NCI-H446 treated with DMSO at 0.1 percent for 48 hours (cell line): ENCODE measurements at places on chromosomes 3 and 15.
A peak's percentile ranks its signal among the peaks of the same experiment; 100 is the strongest.

DNA sequence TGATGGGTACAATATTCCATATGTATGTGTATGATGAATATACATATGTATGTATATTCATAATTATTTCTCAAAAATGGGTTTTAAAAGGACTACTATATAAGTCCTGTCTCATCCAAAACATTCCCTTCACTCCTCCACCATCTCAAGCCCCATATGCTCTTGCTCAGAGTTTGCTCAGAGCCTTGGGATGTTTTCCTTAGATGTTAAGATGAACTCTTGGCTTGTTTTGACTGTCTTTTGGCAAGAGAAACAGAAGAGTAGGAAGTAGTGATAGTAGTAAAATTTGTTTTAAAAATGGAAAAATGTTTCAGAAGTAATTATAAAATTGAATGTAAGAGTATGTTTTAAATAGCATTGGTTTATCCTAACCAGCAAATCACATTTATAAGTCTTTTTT, 6.2 kb upstream of the EPHA3 start:
- DNase-seq, result no peak

GRCh38 chr3:155753038-155753639, 8.3 kb upstream of the PLCH1 start:
- peak; percentile 4 for DNase-seq

GRCh38 chr3:10845001-10845761, 29.2 kb downstream of the SLC6A11 start:
- DNase-seq, result no peak

DNA sequence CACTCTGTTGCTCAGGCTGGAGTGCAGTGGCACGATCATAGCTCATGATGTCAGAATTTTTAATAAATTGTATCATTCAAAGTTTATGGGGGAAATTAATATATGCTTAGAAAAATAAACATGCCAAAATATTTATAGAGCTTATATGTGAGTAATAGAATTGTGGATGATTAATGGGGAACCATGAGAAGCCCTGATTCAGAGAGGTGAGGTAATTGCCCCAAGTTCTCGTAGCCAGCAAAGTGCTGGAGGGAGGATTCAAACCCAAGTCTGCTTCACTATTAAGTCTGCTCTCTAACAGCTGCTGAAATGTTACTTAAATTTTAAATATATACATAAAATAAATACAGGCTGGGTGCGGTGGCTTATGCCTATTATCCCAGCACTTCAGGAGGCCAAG, 26.2 kb upstream of the IGF2BP2 start:
- no peak for DNase-seq

DNA sequence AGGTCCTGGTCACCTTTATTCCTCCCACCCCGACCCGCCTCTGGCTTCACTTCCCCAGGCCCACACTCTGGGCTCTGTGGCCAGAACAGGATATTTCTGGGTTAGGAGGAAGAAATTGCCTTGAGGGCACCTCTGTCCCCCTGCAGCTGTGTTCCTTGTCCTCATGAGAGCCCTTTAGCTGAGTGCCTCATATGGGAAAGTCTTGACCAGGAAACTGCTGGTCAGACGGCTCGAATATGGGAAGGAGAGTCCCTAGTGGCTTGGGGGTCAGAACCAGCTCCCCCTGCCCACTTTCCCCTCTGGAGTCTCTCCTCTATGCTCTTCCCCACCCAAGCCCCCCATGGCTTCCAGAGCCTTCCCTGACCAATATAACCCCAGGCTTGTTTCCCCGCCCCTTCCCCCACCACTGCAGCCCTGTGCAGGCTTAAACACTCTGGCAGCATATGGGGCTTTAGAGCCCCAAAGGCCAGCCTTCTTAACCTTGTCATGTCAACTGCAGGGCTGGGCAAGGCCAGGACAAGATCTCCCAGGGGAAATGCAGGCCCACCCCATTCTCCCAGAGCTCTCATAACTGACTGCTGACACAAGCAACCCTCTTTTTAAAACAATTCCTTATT, 36.4 kb downstream of the SEC22C start:
- DNase-seq, result no peak

DNA sequence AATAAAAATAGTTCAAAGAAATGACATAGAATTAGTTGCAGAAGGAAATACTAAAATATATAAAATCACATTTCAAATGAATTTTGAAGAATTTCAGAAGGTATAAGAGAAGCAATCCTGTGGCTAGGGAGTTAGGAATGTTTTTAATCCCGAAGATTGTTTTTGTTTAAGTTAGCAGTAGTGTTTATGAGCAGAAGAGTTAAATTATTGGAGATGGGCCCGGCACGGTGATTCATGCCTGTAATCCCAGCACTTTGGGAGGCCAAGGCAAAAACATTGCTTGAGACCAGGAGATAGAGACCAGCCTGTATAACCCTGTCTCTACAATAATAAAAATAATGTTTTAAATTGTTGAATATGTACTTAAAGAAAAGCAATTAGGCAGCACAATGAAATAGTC, 432.5 kb downstream of the MFSD1 start:
- DNase-seq, result no peak

- no peak for DNase-seq
These were observed 150.9 kb upstream of the MCTP2 start for GRCh38 chr15:94080416-94080815.

DNA sequence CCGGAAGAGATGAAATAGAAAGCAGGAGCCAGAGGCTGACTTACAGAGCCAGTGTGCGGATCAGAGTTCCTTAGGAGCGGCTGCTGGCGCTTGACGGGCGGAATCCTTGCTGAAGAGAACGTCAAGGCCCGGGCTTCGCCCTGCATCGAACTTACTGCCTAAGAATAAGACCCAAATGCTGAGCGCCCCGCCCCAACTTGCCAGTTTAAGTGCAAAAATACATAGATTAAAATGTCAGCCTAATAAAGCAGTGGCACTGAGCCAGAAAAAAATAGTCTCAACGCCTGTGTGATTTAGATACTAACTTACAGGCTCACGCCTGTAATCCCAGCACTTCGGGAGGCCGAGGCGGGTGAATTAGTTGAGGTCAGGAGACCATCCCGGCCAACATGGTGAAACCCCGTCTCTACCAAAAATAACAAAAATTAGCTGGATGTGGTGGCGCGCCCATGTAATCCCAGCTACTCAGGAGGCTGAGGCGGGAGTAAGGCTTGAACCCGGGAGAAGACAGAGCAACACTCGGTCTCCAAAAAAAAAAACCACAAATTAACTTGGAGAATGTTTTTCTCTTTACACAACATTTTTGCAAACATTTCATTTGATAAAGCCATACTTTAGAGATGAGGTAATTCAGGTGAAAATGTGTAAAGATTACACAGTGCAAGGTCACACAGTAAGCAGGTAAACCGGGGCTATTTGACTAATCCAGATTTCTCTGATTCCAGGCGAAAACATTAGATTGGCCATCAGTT, 1.2 kb upstream of the UBP1 start:
- no peak for DNase-seq

DNA sequence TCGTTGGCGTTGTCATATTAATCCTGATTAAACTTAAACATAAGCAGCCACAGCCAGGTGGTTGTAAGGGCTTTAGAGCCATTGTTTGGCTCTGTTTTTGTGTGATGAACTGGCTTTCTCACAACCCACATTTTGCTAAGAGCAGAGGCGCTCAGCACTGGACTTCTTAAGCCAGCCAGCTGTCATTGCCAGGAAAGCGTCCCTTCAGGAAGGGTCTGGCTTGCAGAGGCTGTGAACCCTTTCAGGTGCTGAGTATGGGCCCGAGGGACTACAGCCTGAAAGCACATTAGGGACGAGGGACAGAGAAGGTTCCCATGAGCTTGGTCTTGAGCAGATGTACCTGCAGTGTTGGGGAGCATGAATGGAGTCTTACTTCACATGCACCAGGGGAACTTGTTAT, 112.3 kb downstream of the CHCHD6 start:
- no peak for DNase-seq

- no peak for DNase-seq
These were observed 1.9 kb downstream of the GNAI2 start for GRCh38 chr3:50237754-50238548.

- no peak for DNase-seq
These were observed 69.6 kb downstream of the ATP10A start for GRCh38 chr15:25793354-25794050.

DNA sequence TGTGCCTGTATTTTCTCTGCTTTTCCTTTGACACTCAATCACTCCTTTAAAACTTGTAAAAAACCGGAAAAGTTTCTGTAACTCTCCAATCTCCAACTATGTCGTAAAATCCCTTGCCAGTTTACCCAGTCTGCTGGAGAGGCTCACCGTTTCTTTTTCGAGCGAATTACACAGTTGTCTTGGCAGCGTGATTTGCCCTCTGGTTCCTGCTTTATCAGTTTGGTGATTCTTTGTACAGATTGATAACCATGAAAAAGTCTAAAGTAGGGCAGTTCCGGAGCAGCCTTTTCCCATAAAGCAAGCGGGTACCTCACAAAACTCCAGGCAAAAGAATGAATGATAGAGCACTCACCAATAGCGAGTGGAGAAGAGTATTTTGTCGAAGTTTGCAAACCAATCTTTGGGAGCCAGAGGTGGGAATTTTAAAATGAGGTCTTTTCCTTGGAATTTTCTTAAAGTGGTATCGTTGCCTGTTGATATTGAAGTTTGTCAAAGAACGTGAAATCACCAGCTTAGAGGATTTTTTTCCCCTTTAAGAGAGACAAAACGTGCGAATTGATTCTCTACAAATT, at the start of gene TTC23:
Gene TTC23 (minus strand): TSS at position 312 of the 572 bp plus-strand sequence. CDS start 20,869 bp downstream, outside the sequence.
- no peak for DNase-seq

- peak; percentile 61 for DNase-seq
These were observed 23.4 kb downstream of the FOXL2 start for GRCh38 chr3:138923531-138923994.

DNA sequence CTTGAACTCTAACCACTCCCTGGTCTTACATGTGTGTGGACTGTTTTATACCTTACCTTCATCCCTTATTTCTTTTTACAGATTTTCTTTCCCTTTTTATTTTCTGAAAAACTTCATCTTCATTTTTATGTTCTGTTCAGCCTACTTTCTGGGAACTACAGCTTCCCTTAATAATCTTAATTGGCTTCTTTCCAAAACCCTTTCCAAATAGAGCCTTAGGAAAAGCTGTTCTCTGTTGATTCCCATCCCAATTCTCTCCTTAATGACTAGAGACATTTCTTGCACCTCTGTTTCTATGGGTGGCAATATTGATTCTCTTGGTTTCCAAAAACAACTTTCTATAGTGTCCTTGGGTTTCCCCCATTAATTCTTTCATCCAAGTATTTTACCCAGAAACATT, 134.8 kb downstream of the DUT start:
- no peak for DNase-seq

DNA sequence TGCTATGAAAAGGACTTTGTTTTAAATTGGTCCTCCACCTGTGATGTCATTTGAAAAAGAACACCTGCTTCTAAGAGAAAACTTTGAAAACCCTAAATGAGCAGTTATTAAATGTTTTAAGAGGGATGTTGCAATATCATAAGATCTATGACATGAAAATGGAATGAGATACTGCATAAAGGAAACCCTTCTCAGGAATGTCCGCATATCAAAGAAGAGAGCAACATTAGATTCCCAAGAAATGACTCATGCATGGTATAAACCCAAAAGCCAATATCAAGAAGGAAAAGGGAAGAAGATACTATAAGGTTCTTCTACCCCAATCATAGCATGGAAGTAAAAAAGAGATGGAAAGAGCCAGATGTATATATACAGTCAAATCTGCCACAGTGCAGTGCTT, 627.5 kb upstream of the LMCD1 start:
- DNase-seq, result no peak

GRCh38 chr3:17195856-17196604, 311.3 kb downstream of the PLCL2 start:
- DNase-seq, result no peak

DNA sequence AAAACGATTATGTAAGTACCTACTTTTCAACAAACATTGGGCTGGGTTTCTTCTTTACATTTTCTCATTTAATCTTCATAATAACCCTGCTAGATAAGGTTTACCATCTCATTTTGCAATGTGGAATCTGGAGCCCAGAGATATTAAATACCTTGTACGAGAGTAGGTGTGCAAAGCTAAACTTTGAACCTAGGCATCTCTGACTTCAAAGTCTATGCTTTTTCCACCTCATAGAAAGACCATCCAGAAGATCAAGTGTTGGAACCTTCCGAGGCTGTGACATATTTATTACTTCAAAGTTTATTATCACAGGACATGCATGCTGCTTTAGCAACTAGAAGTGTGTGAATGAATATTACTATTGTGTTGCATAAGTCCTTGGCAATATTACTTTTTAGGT, 497.2 kb upstream of the TPRG1 start:
- DNase-seq, result no peak

- no peak for DNase-seq
These were observed 145.7 kb upstream of the MEIS2 start for GRCh38 chr15:37246065-37246464.

- no peak for DNase-seq
These were observed 274.0 kb downstream of the RYR3 start for GRCh38 chr15:33584797-33585196.

DNA sequence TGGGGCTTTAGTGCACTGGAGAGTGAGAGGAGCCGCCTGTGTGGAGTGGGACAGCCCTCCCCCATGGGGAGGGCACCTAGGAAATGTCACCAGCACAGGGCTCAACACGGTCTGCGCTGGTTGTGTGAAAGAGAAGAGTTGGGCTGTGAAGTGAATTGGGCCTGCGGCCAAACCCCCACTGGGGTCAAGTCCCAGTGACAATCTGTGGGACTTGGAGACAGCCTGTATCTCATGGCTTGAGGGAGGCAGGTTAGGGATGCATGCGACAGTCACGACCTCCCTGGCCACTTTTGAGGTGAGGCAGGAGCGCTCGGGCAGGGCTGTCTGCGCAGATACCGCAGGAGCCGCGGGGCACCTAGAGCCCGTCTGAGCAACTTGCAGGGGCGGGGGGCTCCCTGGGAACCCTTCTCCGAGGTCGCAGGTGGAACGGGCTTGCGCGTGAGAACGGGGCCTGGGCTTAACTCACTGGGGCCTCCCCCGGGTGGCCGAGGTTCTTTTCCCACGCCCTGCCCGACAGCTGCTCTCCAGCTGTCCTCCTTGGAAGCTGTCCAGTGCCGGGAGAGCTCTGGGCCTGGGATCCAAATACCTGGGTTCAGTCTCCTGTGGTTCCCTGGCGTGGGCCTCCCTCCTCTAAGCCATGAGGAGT, 77.4 kb downstream of the SNRK start:
- no peak for DNase-seq

DNA sequence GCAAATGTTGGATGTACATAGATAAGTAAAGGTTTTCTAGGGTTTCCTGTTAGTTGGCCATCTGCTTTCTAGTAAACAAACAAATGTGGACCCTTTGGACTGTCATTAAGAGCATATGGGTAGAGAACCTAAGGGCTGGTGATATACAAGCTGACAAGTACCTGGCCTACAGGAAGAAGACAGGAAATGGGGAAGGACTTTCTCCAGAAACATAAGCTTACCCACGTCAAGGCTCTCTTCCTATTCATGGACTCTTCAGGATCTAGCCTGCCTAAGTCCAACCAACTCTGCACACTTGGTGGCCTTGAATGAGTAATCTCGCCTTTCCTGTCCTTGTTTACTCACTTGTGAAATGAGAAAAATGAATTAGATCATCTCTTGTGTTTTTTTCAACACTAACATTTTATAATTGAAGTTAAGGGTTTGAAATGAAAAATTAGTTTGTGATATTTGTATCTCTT, 22.2 kb upstream of the GOLIM4 start:
- no peak for DNase-seq
